ENCODE measurements at places on chromosomes 1 and 21.

DNA sequence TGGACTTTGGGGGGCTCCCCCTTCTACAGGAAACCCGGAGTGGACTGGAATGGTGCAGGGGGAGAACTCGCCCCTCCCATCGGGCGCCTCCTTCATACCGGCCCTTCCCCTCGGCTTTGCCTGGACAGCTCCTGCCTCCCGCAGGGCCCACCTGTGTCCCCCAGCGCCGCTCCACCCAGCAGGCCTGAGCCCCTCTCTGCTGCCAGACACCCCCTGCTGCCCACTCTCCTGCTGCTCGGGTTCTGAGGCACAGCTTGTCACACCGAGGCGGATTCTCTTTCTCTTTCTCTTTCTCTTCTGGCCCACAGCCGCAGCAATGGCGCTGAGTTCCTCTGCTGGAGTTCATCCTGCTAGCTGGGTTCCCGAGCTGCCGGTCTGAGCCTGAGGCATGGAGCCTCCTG lies at the start of gene TNFRSF14:
TSS of gene TNFRSF14 (plus strand) at position 95 of the 401 bp plus-strand sequence. CDS start at position 389, 294 bp downstream.
- peak; percentile 82 for DNase-seq

- DNase-seq, result no peak
These were observed 112.0 kb downstream of the PDE4B start for GRCh38 chr1:65904681-65905083.

- no peak for DNase-seq
These were observed 15.9 kb downstream of the MX2 start for GRCh38 chr21:41377715-41378114.

- no peak for DNase-seq
These were observed 22.0 kb downstream of the LGR6 start for GRCh38 chr1:202215472-202216130.

- no peak for DNase-seq
These were observed 106.4 kb downstream of the CRB1 start for GRCh38 chr1:197374428-197374827.

DNA sequence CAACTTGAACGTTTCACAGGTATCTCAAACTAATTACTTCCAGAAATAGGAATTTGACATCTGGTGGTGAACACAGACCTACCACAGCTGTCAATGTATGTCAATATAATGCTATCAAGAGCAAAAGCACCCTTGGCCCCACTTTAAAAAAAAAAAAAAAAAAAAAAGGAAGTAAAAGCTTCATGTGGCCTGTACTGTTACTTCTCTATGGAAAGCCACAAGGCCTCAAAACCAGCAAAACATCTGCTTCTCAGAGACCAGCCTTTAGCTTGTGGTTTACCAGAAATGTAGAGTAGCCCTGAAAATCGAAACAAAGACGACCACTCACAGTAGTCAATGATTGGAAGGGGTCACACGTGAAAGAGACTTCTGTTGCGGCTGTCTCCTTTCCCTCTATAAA lies 109.6 kb downstream of the SLC45A1 start:
- no peak for DNase-seq

DNA sequence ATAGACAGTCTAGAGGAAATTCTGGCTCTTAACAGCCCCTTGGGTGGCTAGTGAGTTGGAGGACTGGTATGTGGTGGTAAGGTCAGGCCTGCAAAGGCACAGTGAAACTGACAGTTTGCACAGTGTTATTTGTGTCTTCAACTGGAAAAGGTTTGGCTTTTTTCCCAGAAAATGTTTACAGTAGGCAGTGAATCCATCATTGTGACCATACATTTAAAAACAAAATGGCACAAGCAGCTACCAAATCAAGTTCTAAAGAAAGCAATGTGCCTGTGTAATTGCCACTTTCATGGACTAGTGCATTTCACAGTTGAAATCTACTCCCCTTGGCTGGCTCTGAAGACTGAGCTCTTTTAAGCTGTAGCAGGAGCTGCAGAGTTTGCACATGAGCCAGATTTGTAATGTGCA lies 24.8 kb downstream of the ATPAF1 start:
- no peak for DNase-seq

- no peak for DNase-seq
These were observed 88.3 kb downstream of the CD58 start for GRCh38 chr1:116482490-116482889.

DNA sequence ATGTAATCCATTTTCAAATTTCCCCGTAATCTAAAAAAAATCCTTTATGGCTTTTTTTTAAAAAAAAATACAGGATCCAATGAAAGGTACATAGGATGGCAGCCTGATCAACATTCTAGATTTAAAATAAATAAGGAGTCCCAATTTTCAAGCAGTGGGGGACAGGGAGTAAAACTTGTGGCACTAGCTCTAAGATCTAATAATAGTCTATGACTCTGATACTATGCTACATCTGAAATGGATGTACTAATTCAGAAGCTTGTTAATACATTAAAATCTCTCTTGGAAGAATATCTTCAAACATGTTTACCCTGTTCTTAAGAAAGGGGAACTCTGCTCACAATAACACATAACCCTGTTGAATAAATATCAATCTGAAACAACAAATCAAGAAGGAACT lies 8.5 kb downstream of the DIPK1A start:
- no peak for DNase-seq

GRCh38 chr1:31155216-31155806 lies 84.4 kb downstream of the NKAIN1 start:
- DNase-seq, result peak; percentile 88

DNA sequence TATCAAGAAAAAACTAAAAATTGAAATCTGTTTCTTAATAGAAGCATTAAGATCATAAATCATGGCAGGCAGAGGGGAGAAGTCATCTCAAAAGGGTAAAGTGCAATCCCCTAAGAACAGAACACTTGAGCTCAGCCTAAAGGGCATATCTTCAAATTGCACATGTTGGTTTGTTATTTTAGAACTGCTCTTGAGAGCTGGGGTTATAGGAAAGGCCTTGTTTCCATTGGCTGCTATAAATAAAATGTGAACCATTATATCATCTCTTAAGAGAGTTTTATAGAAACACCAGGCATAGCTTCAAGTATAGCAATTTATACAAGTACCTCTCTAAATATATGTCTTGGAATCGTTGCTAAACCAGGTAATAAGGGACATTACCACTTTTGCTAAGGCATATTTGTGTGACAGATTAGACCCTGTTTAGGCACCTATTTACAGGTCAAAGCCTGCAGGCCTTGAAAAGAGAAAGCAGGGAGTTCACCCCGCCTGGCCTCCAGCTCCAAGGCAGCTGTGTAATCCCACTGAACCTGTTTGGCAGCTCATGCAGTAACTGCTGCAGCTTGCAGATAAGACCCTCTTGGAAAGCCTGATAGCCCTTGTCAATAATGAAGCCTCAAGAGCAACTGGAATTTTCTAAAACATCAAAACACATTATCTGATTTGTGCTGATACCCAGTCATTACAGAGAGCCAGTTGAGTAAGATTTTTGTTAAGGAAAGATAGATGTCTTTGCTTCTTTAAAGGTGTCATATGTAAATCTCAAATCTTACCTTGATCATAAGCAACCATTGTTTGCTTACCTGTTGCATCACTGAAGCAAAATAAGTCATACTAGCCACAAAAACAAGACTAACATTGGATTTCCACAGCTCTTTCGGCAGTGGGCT lies 24.2 kb upstream of the SYDE2 start:
- no peak for DNase-seq

DNA sequence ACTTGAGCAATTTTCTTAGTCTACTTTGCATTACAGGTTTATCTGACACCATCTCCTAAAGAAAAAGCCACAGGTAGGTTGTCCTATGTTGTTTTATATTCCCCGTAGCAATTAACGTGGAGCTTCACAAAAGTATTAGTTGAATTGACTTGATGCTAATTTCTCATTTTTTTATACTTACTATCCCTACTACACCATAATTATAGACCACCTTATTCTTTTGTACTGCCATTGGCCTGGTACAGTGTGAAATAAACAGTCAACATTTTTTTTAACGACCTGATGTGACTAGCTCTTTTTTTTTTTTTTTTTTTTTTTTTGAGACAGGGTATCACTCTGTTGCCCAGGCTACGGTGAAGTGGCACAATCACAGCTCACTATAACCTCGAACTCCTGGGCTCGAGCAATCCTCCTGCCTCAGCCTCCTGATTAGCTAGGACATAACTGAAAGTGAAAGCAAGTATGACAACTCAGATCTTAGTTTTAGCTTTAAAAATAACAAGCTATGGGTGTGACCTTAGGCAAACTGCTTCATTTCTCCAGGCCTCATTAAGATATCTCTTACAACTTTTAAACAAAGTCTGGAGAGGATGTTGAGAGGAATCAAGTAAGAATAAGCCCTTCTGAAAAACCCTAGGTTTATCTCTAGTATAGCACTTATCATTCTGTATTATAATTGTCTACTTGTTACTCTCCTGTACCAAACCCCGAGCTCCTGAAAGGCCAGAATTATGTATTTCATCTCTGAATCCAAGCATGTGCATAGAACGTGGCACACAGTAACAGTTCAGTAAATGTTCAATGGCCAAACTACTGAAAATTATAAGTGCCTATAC lies 49.5 kb downstream of the LUZP1 start:
- no peak for DNase-seq

GRCh38 chr1:23904748-23905357 lies 8.3 kb downstream of the CNR2 start:
- DNase-seq, result peak; percentile 72

DNA sequence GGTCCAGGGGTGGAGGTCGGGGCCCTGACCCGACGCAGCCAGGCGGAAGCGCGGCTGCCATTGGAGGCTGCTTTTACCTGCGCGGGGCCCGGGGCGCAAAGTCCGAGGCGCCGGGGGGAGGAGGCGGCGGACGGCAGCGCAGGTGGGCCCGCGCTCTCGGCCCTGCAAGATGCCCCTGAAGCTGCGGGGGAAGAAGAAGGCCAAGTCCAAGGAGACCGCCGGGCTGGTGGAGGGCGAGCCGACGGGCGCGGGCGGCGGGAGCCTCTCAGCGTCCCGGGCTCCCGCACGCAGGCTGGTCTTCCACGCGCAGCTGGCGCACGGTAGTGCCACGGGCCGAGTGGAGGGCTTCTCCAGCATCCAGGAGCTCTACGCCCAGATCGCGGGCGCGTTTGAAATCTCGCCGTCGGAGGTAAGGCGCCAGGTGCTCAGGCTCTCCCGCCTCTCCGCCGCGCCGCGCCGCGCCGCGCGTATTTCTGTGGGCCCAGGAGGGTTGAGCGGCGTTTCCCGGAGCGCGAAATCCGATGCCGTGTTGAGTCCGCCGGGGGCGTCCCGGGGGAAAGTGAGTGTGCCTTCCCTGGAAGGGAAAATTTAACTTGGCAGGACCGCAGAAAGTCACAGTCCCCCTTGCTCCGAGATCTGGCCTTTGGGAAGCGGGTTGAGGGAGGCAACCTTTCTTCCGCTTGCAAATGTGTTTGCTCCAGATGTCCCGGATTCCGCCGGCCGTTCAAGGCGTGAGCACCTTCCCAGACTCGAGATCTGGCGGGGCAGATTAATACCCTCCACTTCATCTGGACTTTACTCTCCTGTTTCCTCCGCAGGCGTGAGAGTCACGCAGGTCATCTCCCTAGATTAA lies at the start of gene GIPC2:
TSS of gene GIPC2 (plus strand) at position 41 of the 853 bp plus-strand sequence. CDS start at position 170, 129 bp downstream.
- DNase-seq, result peak; percentile 70

DNA sequence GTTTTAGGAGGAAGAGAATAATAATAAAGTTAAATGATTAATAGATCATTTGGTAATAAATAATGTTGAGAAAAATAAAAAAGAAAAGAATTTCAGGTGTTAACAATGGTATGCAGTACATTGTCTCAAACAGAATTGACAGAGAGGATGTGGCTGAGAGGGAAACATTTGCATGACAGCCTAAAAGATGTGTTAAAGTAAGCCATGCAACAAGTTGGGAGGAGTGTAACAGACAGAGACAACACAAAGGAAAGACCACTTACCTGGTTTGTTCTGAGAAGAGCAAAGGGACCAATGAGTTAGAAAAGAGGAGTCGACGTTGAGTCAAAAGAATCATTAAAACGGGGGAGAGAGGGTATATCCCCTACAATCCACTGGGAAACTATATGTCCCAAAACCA lies 814.0 kb downstream of the KCNT2 start:
- no peak for DNase-seq

DNA sequence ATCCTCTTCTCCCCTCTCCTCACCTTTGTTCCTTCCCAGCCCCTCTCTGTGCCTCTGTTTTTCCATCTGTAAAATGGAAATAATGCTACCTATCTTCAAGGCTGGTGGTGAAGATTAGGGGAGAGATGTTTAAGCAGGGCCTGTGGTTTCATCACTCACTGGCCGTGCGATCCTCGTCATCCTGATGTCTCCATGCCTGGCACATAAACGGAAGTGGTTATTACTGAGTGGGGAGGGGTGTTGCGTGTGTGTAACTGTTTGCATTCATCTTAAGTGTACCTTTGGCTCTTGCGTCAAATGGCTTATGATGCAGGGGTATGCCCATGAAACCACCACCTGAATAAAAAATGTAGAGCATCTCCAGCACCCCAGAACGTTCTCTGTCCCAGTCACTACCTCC lies 17.2 kb upstream of the C1QA start:
- DNase-seq, result no peak

GRCh38 chr1:46315669-46316403 lies 12.3 kb downstream of the UQCRH start:
- no peak for DNase-seq

DNA sequence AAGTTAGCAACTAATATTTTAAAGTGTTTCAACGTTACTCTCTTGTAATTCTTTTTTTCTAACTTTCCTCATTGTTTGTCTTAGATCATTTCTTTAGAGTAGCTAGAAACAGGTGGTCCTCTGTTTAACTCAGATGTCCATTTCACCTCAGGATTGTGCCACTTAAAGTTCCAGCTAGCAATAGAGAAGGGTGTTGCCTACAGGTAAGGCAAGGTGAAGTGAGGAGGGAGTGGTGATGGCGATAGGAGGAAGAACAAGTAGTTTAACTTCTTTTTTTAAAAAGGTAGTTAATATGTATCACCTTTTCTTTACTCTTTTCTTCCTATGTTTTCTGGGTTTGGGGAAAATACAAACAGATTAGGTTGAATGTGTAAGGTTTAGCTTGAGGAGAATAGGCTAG lies 44.4 kb downstream of the ABCD3 start:
- DNase-seq, result no peak

DNA sequence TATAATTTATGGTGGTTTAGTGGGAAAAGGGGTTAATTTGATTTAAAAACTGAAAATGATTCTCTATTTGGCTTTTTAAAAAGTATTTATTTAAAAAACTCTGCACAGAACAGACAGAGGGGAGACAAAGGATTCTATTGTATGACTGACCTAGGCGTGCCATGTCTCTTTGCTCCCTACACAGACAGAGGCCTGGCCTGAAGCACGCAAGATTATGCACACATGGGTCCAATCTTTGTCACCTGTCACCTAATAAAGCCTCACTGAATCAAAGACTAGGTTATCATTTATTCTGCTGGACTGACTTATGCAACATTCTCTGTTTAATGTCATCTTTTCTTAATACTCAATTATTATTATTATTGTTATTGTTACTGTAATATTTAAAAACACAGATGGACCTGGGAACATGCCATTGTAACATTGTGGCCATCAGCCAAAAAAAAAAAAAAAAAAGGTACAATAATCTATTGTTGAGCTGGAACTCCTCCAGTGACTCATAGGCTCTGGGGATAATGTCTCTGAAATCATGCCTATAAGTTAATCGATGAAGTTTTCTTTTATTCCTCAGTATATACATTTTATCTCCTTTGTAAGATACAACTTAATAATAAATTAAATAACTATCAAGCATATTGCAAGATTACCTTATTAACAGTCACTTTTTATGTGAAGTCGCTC lies 112.1 kb downstream of the RUNX1 start:
- no peak for DNase-seq
